Occipital lobe (tissue), 3 donors: ENCODE measurements at places on chromosomes 16 and 17.

DNA sequence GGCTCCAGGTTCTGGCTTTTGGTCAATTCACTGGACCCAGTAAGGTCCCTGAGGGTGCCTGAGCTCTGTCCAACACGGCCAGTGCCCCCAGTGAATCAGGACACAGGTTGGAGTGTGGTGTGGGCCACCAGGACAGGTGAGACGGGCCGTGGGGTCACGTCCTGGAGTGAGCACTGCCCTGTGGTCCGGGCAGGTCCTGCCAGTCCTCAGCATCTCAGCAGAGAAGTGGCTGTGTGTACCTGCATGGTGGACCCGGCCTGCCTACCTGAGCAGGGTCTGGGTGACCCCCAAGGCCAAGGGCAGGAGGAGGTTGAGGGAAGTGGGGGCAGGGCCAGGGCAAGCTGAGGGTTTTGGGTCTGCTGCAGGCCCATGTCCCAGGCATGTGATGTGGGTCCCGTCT is 1.9 kb upstream of the GNG13 start:
- no peak for DNase-seq

DNA sequence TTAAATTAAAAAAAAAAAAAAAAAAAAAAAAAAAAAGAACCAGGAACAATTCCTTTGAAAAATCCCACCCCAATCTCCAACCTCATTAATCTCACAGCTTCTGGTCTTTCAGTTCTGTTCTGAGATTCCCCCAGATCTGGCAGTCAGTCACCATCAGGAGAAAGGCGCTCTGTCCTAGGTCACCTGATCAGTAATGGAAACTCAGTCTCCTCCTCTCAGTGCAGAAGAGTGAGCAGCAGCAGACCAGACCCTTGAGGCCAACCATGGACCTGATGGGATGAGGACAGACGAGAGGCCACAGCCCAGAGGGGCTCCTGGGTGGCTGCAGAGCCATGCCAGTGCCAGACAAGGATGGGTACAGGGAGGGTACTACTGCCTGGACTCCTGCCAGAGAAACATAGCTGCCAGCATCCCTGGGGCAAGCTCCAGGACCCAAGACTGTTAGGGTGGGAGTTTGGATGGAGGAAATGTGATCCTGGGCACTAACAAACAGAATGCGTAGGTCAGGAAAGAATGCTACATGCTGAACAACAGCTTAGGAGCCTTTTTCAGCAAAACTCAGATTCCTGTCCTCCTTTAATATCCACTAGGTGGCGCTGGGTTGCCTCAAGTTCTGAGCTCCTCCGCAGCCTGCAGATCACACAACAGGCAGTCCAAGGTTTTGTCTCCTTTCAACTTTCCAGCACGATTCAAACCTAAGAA is 28.7 kb downstream of the MPG start:
- peak; percentile 39 for DNase-seq

DNA sequence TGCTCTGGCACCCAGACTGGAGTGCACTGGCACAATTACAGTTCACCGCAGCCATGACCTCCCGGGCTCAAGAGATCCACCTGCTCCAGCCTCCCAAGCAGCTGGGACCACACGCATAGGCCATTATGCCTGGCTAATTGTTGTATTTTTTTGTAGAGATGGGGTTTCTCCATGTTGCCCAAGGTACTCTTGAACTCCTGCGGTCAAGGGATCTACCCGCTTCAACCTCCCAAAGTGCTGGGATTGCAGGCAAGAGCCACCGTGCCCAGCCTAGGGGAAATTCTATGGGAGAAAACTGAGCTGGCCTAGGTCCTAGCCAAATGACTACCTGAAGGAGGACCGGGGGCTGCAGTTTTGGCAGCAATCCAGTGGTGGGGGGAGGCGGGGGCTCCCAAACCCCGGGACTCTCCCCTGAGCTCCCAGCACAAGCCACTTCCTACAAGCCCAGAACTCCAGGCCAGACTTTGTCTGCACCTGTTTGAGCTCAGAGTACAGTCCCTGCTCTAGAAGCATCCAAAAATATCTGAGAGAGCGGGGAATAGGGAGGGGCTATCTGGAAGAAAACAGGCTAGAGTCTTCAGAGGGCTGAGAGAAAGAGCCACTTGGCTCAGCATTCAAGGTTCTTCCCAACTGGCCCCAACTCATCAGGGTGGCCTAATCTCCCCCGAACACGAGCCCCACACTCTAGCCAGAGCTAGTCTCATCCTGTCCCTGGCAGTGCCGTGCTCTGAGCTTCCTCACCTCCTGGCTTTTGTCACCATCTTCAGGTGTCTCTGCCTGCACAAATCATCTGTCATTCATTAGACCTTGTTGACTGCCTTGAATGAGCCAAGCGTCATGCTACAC is 9.1 kb downstream of the SRL start:
- no peak for DNase-seq

DNA sequence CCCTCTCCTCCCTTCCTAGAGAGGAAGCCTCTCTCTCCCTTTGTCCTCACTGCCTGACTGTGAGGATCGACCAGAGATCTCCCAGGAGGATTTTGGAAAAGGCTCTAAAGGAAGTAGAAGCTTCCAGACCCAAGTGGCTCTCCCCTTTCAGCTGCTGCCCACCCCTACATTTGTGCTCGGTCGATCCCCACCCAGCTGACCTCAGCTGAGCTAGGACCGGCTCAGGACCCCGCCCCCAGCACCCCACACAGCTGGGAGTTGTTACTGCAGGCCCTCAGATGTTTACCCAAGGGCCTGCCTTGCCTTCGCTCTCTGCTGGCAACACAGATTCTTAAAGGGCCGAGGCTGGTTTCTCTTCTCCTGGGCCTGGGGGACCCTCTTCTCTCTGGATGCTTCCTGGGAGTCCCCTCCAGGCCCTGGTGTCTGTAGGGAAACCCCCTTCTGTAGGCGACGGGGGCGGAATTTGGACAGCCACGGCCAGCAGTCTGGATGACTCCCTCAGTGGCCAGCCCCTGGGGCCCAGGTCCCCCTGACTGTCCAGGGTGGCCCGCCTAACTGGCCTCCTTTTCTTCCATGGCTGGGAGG is 26.9 kb upstream of the TIMP2 start:
- DNase-seq, result no peak

- DNase-seq, result no peak
Measured at GRCh38 chr16:22912654-22913053, 98.7 kb downstream of the HS3ST2 start.

DNA sequence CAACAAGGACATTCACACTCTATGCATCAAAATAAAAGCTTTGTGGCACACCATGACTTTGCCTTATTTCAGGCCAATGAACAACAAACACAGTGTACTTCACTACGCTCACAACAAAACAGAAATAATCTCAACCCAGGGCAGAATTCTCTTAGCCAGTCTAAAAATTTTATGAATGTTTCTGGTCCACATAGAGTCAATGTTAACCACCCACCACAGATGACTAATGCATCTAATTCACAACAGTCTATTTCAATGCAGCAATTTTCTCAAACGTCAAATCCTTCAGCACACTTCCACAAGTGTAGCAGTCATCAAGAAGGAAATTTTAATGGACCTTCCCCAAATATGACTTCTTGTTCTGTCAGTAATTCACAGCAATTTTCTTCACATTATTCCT is 101.7 kb downstream of the CHD9 start:
- no peak for DNase-seq

GRCh38 chr16:23771027-23771426 is 16.2 kb downstream of the CHP2 start:
- no peak for DNase-seq

GRCh38 chr16:67525176-67525860 is 3.3 kb upstream of the RIPOR1 start:
- DNase-seq, result no peak

- no peak for DNase-seq
Measured at GRCh38 chr16:54591816-54592246, 305.2 kb upstream of the IRX3 start.
